Fibroblast of the aortic adventitia (primary cell): ENCODE measurements at places on chromosomes 11 and 22. TPM values are rescaled to one million over a fixed set of nuclear protein-coding genes. Genes with fewer than 3 reads are reported as not detected.

RASGRP2 gene
- 0.25 TPM in 1 of 2 replicates, not detected in the other for total RNA-seq

OR2AT4 gene
- total RNA-seq: under 0.01 TPM in 1 of 2 replicates, not detected in the other

TRPC6 gene
- total RNA-seq: 0.16 and 0.72 TPM in 2 replicates

CARNS1 gene
- 0.09 and 0.16 TPM in 2 replicates for total RNA-seq

SPDYC gene
- not detected in 2 replicates for total RNA-seq

GRK2 gene
- total RNA-seq: 10.1 and 21.5 TPM in 2 replicates
